ENCODE measurements at places on chromosomes 7 and 10.

DNA sequence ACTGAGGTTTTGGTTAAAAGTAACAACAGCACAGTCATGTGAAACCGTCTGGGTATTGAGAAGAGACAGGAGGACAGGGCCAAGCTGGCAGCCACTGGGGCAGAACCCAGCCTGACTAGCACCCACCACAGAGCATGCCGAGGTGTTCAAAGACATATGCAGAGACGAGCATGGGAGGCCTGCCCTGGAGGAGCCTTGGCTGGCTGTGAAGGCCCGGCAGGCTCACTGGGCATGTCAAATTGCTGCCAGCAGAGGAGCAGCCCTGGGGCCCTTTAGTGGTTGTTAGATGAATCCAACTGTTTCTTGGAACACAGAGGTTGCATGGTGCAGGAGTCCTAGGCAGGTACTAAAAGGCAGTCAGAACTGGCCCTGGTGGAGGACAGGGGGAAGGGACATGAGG lies 5.0 kb upstream of the GDF2 start:
- DNase-seq, result no peak

- no peak for DNase-seq
Measured at GRCh38 chr7:129470411-129470810, 31.9 kb upstream of the SMKR1 start.

- peak; percentile 80 for DNase-seq
Measured at GRCh38 chr7:29564496-29565223, 1.0 kb downstream of the PRR15 start.

DNA sequence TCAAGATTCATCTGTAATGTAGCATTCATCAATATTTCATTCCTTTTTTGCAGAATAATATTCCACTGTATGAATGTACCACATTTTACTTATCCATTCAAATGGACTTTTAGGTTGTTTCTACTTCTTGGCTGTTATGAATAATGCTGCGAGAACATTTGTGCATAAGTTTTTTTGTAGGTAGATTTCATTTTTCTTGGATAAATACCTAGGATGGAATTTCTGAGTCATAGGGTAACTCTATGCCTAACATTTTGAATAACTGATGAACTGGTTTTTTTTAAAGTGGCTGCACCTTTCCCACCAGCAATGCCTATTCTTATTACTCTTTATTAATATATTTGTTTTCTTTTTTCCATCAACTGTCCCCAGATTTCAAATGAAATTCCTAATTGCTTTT lies 9.1 kb upstream of the XPNPEP1 start:
- no peak for DNase-seq

- DNase-seq, result no peak
Measured at GRCh38 chr7:25552998-25553397, 324.7 kb upstream of the NPVF start.
